Keratinocyte (primary cell): ENCODE measurements at places on chromosomes 16 and 17. TPM values are rescaled to one million over a fixed set of nuclear protein-coding genes. Genes with fewer than 3 reads are reported as not detected.

DNA sequence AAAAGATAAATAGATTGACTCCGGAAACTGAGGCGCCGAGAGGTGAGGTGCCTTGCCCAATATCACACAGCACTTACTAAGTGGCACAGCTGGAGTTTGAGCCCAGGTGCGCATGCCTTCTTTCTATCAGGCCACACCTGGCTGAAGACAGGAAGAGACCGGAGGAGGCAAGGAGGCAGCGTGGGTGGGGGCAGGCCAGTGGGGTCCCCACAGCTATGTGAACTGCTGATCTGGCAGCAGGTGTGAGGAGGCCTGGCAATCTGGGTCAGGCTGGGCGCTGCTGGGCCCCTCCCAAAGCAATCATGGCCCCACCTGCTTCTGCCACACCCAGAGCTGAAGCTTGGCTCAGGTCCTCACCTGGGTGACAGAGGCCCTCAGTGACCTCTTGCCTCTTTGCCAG is 1.9 kb upstream of the GDPD3 start:
- H3K4me3 ChIP-seq = no peak overlapping the region
- no peak for DNase-seq
- H3K36me3 ChIP-seq = no peaks in the 10 kb centered on the region
- peaks cover 10% of the 10 kb centered on the region for H3K4me1 ChIP-seq

DNA sequence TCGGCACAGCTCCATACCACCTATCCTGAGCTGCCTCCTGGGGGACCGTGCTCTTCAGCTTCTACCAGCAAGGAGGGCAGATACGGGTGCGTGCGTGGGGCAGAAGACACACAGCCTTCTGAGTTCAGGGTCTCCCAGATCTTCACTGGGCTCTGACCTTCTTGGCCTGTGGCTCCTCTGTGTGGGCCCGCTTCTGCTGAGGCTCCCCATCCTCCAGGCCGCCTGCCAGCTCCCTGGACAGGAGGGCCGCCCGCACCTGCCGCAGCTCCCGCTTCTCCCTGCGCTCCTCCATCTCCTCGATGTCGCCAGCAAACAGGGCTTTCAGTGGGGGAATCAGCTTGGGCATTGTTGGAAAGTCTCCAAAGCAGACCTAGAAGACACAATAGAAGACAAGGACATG is 25.2 kb downstream of the ELAC2 start:
- H3K4me3 ChIP-seq = no peak overlapping the region
- H3K27ac ChIP-seq = no peak overlapping the region
- H3K27me3 ChIP-seq = no peaks in the 10 kb centered on the region
- H3K36me3 ChIP-seq = peaks cover 48% of the 10 kb centered on the region

GRCh38 chr16:88838566-88838965 is 18.2 kb downstream of the GALNS start:
- no peaks in the 10 kb centered on the region for H3K27me3 ChIP-seq
- DNase-seq = no peak
- H3K4me1 ChIP-seq = no peaks in the 10 kb centered on the region
- no peak overlapping the region for H3K4me3 ChIP-seq
- no peak overlapping the region for H3K27ac ChIP-seq

DNA sequence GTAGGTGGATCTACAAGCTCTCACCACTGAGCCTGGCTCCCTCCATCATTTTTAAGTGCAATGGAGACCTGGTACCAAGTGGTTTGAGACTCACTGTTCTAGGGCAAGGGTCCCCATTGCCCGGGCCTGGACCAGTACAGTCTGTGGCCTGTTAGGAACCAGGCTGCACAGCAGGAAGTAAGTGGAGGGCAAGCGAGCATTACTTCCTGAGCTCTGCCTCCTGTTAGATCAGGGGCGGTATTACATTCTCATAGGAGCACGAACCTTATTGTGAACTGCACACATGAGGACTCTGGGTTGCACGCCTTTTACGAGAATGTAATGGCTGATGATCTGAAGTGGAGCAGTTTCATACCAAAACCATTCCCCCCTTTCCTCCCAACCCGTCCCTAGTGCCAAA is 6.8 kb upstream of the ZNF594 start:
- no peaks in the 10 kb centered on the region for H3K4me1 ChIP-seq
- H3K4me3 ChIP-seq = no peak overlapping the region
- H3K27me3 ChIP-seq = no peaks in the 10 kb centered on the region

- H3K27ac ChIP-seq = no peak overlapping the region
- DNase-seq = no peak
- H3K4me3 ChIP-seq = no peak overlapping the region
- H3K4me1 ChIP-seq = peaks cover 2% of the 10 kb centered on the region
- H3K36me3 ChIP-seq = no peaks in the 10 kb centered on the region
These were observed 58.2 kb downstream of the CDYL2 start for GRCh38 chr16:80746231-80746630.

DNA sequence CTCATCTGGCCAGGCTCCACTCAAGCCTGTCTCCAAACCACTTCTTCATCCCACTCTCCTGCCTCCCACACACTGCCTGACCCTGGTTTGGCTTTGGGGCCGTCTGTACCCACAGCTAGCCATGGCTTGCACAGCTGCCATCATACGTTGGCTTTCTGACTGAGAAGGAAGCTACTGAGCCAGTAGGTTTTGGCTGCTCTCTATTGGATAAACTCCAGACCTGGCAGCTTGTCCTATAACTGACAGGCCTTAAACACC is 3.9 kb downstream of the MIF4GD start:
- H3K36me3 ChIP-seq = peaks cover 14% of the 10 kb centered on the region
- H3K27ac ChIP-seq = no peak overlapping the region
- no peaks in the 10 kb centered on the region for H3K27me3 ChIP-seq
- H3K4me3 ChIP-seq = no peak overlapping the region
- peaks cover 20% of the 10 kb centered on the region for H3K4me1 ChIP-seq
- no peak for DNase-seq

Gene NEUROD2
- not detected in 3 replicates for polyA plus RNA-seq
